ENCODE measurements at places on chromosomes 11 and 22.

GRCh38 chr11:33952805-33953204 lies 60.9 kb upstream of the LMO2 start:
- DNase-seq = no peak

- no peak for DNase-seq
These were observed 14.9 kb upstream of the PVALB start for GRCh38 chr22:36831717-36832116.

DNA sequence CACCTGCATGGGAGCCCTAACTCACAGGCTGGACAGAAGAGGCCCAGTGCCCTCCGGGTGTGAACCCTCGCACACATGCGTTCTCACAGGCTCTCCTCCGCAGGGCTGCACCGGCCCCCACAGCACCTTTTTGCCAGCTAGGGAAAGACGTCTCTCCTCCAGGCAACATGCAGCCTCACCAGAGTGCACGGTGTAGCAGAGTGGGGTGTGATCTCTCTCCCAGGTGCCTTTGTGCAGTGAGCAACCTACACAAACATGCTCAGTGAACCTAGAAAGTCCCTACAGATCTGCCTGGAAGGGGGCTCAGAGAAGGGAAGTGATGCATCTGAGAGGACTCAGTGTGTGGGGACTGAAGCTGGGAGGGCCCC lies 3.7 kb upstream of the CARNS1 start:
- no peak for DNase-seq

- no peak for DNase-seq
These were observed 28.1 kb upstream of the IGSF9B start for GRCh38 chr11:133984828-133985227.

- no peak for DNase-seq
These were observed 24.2 kb downstream of the FBLN1 start for GRCh38 chr22:45526768-45527360.

DNA sequence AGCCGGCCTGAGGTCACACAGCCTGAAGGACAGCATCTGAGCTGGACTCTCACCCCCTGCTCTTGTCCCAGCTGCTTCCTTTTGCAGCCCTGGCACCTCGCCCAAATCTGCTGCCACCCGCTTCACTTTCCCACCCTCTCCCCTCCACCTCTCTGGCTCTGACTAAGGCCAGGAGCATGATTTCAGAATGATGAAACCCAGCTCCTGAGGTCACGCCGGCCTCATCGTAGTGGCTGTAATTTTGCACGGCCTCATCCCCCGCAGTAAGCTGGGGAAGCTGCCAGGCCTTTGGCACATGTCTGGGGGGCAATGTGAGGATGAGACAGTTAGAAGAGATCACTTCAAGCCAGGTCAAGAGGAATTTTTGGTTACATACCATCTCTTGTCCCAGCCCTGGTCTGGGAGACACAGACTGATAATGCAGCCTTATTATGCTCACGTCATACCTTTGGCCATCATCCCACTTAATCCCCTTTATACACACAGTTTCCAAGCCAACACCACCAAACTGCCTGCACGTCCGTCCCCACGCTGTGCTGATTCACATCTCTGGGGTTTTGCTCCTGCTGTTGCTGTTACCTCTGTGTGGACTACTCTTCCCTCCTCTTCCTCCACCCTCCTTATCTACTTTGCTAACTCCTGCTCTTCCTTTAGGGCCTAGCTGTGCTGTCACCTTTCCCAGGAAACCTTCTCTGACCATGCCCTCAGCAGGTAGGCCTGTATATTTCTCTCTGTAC lies 58.1 kb downstream of the CHRDL2 start:
- DNase-seq = no peak

GRCh38 chr11:69249311-69250185 lies 44.4 kb upstream of the MYEOV start:
- DNase-seq = no peak

- no peak for DNase-seq
These were observed 29.9 kb downstream of the TRPC6 start for GRCh38 chr11:101553891-101554292.

DNA sequence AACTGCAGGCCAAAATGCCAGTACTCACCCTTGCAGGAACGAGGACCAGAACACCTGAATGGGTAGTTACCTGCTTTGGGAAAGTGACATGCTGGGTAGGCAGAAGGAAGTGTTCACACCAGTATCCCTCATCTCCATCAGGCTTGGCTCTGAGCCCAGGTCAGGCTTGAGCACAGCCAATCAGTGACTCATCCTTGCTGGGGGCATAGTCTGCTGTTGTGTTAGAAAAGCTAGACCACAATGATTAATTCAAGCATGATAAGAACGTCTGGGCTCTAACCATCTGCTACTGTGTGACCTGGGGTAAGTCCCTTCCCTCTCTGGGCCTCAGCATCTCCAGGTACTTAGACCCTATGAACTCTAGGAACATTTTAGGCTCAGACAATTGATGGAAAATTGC lies 450.4 kb downstream of the MIAT start:
- DNase-seq = no peak

GRCh38 chr22:37451218-37451617 lies 23.9 kb upstream of the ELFN2 start:
- no peak for DNase-seq

DNA sequence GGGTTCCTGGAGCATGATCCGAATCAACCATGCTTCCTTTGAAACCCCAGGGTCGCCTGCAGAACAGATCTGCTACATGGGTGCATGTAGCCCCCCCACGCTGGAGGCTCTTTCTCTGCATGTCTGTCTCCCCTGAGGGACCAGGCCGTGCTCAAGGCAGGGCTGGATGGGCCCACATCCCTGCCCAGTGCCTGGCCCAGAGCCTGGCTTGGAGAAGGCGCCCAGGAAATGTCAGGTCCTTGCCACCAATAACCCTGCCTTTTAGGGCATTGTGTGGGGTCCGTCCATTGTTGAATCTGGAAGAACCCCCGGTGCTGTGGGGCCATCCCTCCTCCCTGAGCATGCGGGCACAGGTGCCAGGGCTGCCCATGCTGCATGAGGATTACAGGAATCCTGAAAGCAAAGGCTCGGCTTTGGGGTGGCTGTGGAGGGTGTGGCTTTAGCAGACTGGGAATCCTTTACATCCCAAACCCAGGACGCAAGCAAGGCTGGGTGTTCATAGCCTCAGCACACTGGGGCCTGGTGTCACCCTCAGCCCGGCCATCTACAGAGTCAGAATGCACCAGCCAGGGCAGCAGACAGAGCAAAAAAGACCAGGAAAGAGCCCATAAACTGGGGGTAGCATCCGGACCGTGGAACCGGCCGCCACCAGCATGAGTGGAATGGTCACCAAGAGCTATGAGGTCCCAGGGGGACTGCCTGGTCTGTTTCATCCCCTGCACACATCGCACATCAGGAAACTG lies 48.2 kb downstream of the RTL6 start:
- no peak for DNase-seq

DNA sequence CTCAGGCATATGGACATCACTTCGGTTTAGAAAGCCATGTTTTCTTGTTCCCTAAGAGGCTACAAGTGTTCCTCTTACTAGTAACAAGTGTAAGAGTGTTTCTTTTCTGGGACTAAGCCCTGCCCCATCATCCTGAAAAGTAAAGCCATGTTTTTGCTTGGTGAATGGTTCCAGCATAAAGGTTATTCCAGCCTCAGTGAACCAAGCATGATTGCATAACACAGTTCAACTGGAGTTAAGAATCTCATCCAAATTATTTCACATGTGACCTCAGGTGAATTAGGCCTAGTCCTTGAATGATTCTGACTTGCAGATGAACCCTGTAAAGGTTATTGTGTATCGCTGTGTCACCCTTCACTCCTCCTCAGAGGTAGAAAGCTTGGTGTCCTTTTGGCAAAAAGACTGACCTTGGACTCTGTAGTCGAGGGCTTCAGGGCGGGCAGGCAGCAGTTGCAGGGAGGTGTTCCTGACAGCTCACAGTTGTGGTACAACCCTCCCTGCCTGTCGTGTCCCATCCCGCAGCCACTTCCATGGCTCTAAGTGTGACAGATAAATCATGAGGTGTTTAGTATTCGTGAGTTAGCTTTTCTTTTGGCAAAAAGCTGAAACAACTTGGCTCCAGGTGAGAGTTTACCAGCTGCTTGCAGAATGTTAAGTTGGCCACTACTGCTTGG lies 321.8 kb downstream of the CADM1 start:
- DNase-seq = no peak

- peak; percentile 38 for DNase-seq
These were observed 2.7 kb downstream of the CRYBB3 start for GRCh38 chr22:25202290-25202921.

GRCh38 chr11:3225826-3226750 lies 6.1 kb downstream of the MRGPRE start:
- DNase-seq = no peak

DNA sequence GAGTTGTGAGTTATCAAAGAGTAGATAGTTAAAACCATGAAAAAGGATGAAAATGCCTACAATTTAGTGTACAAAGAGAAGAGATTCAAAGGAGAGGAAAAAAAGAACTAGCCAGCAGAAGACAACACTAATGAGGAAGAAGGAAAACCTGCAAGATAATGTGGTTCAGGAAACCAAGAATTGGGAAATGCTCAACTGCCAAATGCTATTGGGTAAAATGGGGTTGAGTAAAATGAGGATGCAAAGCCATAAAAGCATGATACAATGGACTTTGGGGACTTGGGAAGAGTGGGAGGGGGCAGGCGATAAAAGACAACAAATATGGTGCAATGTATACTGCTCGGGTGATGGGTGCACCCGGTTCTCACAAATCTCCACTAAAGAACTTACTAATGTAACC lies 7.6 kb upstream of the OR52K2 start:
- no peak for DNase-seq

DNA sequence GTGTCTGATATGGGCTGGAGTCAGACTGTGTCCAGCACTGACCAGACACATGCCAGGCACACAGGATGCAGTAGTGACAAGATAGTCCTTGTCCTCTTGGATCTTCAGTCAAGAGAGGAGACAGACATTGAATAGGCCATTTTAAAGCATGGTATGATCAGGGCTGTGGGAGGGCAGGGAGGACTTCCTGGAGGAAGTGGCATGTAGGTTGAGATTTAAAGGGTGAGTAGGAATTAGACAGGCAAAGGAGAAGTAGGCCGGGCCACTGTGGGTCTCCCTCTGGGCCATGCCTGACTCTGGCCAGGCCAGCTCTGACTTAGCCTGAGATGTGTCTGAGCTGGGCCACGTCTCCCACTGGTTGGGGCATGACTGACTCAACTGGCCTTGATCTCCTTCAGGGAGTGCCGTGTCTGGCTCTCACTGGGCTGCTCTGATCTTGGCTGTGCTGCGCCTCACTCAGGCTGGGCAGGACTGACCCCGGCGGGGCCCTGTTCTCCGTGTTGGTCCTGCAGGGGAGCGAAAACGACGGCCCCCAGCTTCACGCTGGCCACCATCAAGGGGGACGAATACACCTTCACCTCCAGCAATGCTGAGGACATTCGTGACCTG lies 71.2 kb downstream of the MYO7A start:
- no peak for DNase-seq

GRCh38 chr11:71125150-71125549 lies 127.2 kb downstream of the SHANK2 start:
- no peak for DNase-seq

DNA sequence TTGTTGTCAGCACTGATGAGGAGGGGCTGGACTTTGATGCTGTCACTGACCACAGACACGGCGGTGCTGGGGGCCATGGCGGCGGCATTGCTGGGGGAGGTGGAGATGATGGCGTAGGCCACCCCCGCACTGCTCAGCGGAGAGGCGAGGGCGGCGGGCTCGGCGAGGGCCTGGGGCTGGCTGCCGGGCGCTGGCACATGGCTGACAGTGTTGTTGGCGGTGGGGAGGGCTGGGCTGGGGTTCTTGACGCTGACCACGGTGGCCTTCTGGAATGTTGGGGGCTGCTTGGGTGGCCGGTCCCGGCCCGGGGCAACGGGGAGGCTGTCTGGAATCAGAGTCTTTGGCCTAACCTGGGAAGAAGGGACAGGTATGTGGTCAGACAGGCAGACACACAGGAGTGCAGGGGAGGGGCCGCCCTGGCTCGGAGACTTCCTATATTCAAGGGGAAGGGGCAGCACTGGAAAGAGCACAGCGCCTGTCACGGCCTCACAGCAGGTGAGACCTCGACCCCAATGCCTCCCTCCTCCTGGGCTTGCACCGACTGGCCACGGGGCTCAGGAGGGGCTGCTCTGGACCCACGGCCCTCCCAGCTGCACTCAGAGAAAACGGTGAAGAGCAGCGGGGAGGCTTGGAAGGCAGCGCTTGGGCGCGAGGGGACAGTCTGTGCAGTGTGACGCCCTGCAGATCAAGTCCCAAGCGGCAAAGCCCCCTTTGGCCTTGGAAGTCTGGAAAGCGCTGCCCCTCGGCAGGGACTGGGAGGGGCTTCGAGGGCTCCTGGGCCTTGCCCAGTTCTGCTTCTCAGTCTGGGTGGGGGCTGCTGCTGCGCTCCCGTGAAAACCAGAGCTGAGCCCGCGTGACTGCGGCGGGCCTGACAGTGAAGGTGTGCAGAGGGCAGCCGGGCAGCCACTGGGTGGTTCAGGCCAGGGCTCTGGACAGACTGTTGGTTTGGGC lies 93.2 kb downstream of the PHF21B start:
- DNase-seq = no peak

GRCh38 chr22:32354360-32355351 lies 3.0 kb upstream of the RFPL3 start:
- DNase-seq = no peak

DNA sequence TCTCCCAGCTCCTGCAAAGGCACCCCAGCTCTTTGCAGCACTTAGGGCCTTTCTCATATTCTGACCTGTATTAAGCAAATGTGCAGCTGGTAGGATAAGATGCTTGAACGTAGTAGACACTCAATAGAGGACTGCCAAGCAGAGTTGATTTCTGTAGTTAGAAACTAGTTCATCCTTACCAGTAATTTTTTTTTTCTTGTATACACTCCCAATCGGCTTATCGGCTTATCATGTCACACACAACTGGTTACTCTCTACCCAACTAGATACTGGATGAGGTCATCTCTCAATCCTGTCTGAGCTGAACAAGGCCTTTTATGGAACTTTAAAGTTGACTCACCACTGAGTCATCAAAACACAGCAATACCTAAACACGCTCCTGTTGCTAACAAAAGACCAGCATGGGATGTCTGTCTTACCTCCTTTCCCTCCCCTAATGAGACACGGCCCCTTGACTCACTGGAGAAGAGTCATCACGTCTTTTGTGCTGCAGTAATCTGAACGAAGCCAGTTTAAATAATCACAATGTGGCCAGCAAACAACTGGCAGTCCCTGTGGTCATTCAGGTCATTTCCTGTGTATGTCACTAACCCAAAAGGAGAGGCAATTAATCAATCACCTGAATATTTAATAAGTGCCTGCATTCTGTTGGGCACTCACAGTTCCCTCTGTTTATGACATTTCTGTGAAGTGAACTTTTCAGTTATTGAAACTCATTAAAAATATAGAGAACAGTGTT lies 7.5 kb upstream of the WEE1 start:
- peak; percentile 28 for DNase-seq

- no peak for DNase-seq
These were observed 29.0 kb upstream of the FBLN1 start for GRCh38 chr22:45473626-45474237.

DNA sequence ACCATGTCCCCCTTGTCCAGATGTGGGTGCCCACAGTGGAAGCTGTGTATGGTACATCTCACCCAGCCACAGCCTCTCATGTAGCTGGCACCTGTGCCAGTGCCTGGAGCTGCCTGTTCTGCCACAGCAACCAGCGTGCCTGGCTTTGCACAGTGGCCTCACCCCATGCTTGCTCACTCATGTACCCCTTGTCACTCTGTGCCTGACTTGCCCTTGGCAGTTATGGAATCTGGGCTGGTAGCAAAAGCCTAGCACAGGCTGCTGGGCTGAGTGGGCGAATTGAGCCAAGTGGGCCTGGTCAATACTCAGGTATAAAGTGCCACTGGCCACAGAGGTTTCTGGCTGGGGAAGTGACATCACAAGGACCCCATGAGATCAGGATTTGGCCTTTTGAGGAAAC lies 264.2 kb downstream of the INSC start:
- no peak for DNase-seq

Data from stimulated activated CD4-positive, alpha-beta T cell treated with anti-CD3 and anti-CD28 coated beads, Interleukin-4, amount 100 ng/mL, for 48 hours (primary cell).